ENCODE measurements at places on chromosomes 7 and 10.

- H3K36me3 ChIP-seq = no peaks in the 10 kb centered on the region
- DNase-seq = no peak
- peaks cover 2% of the 10 kb centered on the region for H3K27me3 ChIP-seq
- H3K4me3 ChIP-seq = no peak overlapping the region
- H3K27ac ChIP-seq = no peak overlapping the region
Observed at GRCh38 chr10:33965795-33966581, 631.5 kb upstream of the NRP1 start.

GRCh38 chr7:142280263-142280662, 22.4 kb upstream of the PRSS58 start:
- no peaks in the 10 kb centered on the region for H3K27me3 ChIP-seq
- DNase-seq = no peak
- H3K36me3 ChIP-seq = no peaks in the 10 kb centered on the region
- H3K4me3 ChIP-seq = no peak overlapping the region
- no peaks in the 10 kb centered on the region for H3K4me1 ChIP-seq

- H3K4me1 ChIP-seq = peaks cover 28% of the 10 kb centered on the region
- H3K36me3 ChIP-seq = no peaks in the 10 kb centered on the region
- no peaks in the 10 kb centered on the region for H3K27me3 ChIP-seq
- no peak for DNase-seq
Observed at GRCh38 chr7:33804140-33804660, 101.1 kb upstream of the BMPER start.

- peak overlapping the region; percentile 37 for H3K4me3 ChIP-seq
- DNase-seq = no peak
- no peak overlapping the region for H3K27ac ChIP-seq
- H3K4me1 ChIP-seq = no peaks in the 10 kb centered on the region
- H3K36me3 ChIP-seq = no peaks in the 10 kb centered on the region
- H3K27me3 ChIP-seq = no peaks in the 10 kb centered on the region
Observed at GRCh38 chr10:43322331-43322730, 49.1 kb upstream of the FXYD4 start.

DNA sequence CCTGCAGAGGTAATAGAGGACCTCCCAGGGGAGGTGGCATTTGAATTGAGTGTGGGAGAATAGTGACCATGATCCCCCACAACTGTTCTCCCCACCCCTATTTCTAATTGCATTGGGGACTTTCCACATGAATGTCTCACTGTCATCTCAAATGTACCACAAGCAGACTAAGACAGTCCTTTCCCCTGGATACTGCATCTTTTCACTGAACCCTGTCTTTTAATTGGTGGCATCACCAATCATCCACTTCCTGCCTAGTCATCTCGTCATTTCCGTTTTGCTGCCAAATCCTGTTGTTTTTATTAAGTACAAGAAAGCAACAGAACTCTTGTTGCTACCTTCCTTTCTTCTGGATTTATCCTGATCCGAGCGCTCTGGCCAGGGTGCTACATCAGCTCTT, 120.3 kb downstream of the NRP1 start:
- H3K27me3 ChIP-seq = no peaks in the 10 kb centered on the region
- H3K27ac ChIP-seq = peak overlapping the region; percentile 63
- peaks cover 37% of the 10 kb centered on the region for H3K36me3 ChIP-seq
- peaks cover 44% of the 10 kb centered on the region for H3K4me1 ChIP-seq

- no peaks in the 10 kb centered on the region for H3K27me3 ChIP-seq
- H3K4me1 ChIP-seq = no peaks in the 10 kb centered on the region
- H3K4me3 ChIP-seq = no peak overlapping the region
- H3K27ac ChIP-seq = no peak overlapping the region
- no peak for DNase-seq
Observed at GRCh38 chr10:123835575-123835974, 56.0 kb downstream of the CPXM2 start.

GRCh38 chr7:123054357-123055133, 59.0 kb upstream of the TAS2R16 start:
- no peak for DNase-seq
- no peaks in the 10 kb centered on the region for H3K27me3 ChIP-seq
- H3K36me3 ChIP-seq = no peaks in the 10 kb centered on the region
